ENCODE measurements at places on chromosomes 7 and 10. TPM values are rescaled to one million over a fixed set of nuclear protein-coding genes. Genes with fewer than 3 reads are reported as not detected.

- no peak for DNase-seq
Observed at GRCh38 chr10:9869205-9869604, 1148.5 kb upstream of the CELF2 start.

DNA sequence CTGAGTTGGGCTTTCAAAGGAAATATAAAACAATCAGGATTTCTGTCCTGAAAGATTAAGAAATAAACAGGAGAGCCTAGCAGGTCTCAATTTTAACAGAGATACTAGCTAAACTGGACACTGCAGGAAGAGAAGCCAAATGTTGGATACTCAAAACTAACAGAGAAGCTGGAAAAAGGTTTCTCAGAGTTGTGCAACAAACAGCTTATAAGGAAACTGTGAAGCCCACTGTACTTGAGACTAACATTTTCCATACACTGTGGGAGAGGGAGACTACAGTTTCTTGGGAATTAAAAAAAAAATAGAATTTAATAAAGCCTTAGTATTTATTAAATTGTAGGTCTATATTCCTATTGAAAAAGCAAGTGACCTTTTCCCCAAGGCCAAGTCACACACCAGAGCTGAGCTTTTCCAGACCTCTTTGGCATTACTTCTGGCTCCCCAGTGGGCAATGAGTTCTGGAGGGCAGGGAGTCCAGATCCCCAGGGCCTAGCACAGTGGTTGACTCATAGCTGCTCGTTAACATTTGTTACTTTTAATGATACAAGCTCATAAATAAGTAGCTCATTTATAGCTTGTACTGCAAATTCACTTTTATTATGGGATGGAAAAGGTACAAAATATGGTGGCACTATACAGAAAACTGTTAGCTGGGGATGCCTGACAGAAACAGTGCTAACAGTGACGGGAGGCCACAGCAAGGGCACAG, 68.3 kb downstream of the MINDY3 start:
- DNase-seq: no peak

- DNase-seq: no peak
Observed at GRCh38 chr10:5628451-5629302, 37.7 kb downstream of the ASB13 start.

INHBA gene
- 1.9 TPM for total RNA-seq

DNA sequence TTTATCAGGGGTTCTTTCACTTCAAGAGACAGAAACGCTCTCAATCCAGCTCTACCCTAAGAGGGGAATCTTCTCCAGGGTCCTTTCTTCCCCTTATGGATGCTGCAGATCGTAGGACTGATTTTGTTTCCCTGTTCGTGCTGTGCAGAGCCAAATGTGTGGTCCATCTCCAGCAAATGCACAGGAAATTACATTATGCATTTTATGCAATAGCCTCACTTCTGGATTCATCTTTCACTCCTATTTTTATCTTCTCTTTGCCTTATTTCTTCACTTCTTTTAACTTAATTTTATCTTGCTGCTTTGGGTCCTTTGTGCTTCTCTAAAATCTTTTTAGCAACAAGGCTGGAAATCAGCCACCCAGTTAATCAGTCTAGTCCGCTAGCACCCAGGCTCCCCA, 184.5 kb upstream of the INHBA start:
- DNase-seq: no peak

DNA sequence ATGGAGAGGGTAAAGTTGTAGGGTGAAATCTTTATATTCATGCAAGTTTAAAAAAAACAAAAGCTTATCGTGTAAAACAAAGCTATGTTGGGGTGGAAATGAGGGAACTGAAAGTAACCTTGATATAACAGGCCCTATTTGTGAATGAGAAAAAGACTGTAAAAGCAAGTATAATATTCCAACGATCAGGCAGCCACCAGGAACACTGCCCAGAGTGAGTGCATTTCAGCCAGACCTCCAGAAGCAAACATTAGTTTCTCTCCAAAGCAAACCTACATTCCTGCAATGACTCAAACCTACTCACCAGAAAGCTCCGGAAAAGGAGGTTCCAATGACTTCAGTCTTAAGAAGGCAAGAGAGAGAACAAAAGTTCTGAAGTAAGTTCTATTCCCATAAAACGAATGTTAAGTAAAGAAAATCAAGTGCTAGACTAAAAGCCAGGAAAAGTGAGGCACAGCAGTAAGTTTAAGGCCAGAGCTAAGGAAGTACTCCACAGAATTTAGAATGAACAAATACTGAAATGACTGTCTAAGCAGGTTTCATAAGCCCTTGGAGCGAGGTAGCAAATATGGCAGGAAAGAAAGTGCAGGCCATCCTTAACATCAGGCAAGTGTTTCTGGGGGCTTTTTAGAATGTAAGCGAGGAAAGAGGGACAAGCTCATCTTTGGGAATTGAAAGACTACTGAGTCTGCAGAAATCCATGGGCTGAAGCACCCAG, 493.1 kb downstream of the XPNPEP1 start:
- DNase-seq: no peak

GRCh38 chr10:114957673-114958072, 19.7 kb downstream of the TRUB1 start:
- no peak for DNase-seq

TMEM229A gene
- total RNA-seq: not detected

DNA sequence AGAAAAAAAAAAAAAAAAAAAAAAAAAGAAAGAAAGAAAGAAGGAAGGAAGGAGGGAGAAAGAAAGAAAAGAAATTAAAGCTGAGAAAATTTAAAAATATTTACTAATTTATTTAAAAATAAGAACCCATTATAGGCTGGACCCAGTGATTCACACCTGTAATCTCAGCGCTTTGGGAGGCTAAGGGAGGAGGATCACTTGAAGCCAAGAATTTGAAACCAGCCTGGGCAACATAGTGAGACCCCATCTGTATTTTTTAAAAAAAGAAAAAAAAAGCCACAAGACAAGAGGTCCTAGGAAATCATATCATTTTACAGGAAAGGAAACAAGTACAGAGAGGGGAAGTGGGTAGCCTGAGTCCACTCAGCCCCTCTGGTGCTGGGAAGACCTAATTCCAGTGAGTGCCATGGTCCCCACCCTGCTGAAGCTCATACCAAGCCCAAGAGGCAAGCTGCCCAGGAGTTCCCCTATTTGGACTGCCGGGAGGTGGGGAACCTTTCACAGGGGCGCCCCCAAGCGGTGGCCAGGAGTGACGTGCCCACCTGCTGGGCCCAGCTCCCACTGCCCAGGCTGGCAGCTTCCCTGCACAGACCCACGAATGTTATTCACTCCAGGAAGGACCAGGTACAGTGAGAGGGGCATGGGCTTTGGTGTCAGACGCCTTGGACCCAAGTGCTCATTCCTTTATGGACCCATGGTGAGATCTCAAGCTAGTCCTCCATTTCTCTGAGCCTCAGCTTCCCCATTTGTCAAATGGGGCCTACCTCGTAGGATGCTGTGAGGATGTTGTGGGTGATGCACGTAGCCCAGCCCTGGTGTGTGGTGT, 133.6 kb downstream of the ZMIZ1 start:
- peak; percentile 74 for DNase-seq

DNA sequence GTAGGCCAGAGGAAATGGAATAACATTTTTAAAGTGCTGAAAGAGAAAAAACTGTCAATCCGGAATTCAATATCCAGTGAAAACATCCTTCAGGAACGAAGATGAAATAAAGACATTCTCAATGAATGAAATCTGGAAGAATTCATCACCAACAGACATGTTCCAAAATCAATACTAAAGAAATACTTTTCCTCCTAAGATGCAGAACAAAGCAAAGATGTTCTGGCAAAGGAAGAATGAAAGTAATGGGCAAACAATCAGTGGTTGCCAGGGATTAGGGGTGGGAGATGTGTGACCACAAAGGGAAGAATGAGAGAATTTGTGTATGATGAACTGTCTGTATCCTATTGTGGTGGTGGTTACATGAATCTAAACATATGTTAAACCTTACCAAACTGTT, 52.8 kb upstream of the EEPD1 start:
- no peak for DNase-seq

- DNase-seq: no peak
Observed at GRCh38 chr7:108529341-108529740, 3.4 kb upstream of the PNPLA8 start.

DNA sequence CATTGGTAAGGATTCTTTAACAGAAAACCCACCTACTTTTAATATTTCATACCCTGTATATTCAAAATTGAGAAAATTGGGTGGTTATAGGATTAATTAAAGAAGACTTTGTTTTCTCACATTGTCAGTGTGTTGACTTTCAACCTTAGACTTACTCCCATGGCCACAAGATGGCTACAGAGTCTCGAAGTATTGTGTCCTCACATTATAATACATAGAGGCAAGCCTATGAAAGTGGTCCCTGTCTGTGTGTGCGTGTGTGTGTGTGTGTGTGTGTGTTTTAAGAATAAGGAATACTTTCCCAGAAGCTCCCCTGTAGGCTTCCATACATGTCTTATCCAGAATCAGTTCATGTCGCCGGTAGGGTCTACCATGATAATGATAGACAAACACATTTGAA, 180.0 kb downstream of the PHF14 start:
- DNase-seq: no peak

DNA sequence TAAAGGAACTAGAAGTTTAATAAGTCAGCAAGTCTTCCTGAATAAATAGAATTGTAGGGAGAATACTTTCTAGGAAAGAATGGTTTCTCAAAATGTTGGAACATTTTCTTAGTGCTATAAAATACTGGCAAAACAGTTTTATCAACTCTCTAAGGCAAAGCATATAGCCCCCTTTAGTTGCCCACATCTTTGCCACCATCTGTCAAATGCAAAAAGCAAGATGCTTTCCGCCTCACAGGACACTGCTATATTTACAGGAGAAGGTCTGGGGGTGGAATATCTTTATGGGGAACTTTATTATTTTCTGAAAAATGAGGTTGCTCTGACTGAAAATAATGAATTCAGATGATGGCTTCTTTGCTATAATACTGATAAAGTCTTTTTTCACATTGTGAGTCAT, 78.3 kb downstream of the SVOPL start:
- DNase-seq: no peak

TRPV5 gene
- not detected for total RNA-seq

IFIT1 gene
- 28.1 TPM for total RNA-seq

DNA sequence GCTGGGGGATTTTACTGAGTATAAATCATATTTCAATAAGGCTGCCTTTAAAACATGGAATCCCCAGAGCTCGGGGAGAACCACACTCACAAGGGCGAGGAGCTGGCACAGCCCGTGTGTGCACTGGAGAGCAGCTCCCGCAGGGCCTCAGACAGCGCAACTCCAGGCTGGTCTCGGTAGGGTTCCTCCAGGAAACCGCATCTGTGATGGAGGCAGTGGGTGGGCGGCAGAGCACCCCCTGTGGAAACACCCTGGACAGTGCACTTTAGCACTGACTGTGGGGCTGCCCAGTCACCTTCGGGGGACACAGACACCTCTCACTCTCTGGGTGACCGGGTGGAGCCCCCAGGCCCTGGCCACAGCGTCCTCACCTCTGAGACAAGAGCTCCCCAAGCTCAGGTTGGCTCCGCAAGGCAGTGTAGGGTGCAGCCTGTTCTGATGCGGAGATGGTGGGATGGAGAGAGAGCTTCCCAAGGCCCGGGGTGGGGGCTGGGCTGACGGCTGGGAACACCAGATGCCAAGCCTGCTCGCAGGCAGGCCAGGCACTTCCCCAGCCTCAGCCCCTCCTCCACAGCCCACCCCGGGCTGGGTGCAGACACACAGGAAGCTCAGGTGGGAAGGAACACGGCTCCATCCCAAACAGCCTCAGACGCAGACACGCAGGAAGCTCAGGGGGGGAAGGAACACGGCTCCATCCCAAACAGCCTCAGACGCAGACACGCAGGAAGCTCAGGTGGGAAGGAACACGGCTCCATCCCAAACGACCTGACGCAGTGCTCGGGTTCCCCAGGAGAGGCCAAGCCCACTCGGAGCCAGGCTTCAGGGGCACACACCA, 224.4 kb downstream of the MAD1L1 start:
- DNase-seq: peak; percentile 38

SRGN gene
- total RNA-seq: 37.5 TPM

OR2A1 gene
- total RNA-seq: not detected

GRCh38 chr10:61608255-61609033, 54.3 kb upstream of the CABCOCO1 start:
- DNase-seq: no peak

HBP1 gene
- 68.9 TPM for total RNA-seq

ADRA2A gene
- 0.67 TPM for total RNA-seq

TSPAN33 gene
- total RNA-seq: 11.8 TPM

- DNase-seq: no peak
Observed at GRCh38 chr10:92574548-92575261, 812 bp upstream of the IDE start.

ARHGEF35 gene
- total RNA-seq: 0.67 TPM

TPST1 gene
- 5.1 TPM for total RNA-seq

DNA sequence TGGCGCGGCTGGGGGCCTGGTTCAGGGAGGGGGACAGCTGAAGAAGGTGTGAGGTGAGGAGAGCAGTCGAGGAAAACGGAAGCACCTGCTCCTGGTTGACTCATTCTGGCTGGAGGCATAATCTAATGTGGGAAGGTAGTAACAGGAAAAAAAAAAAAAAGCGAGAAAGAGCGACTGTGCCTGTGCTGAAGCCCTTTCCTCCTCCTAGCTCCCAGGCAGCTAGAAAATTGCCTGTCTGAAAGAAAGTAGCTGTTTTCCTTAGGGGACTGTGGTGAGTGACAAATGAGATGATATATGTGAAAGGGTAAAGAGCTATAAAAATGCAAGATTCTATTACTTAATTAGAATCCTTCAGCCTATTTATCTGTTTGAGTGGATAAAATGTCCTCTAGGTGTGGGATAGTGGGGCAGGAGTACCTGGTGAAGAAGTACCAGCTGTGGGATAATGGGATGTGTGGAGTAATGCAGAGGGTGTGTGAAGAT, 4.9 kb upstream of the MEST start:
- no peak for DNase-seq

GRCh38 chr10:33276282-33276923, 58.1 kb downstream of the NRP1 start:
- DNase-seq: no peak

Measured in Right ventricle myocardium superior (tissue), 1 donor.